ENCODE measurements at places on chromosomes 11 and 22.
A peak's percentile ranks its signal among the peaks of the same experiment; 100 is the strongest.

DNA sequence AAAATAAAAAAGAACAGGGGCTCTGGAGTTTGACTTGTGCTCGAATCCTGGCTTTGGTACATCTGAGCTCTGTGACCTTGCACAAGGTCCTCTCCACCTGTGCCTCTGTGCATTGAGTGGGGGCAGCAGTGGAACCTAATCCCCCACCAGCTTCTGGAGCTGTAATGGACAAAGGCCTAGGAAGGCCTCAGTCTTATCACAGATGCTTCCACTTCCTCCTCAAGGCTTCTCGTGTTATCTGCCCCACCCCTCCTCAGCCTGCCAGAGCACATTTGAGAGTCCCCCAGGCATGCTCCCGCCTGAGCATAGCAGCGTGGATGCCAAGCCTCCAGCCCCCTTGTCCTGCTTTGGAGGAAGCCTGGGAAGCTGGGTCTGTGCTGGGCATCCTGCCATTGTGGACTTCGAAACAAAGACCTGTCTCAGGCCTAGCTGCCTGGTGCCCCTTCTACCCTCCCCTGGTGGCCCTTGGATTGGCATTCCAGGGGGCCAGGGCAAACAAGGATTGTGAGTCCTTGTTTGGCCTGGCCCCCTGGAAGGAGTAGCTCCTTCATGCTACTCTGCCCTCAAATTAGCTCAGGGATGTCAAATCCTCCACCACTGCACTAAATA, 15.0 kb downstream of the SLC35E4 start:
- DNase-seq = no peak

DNA sequence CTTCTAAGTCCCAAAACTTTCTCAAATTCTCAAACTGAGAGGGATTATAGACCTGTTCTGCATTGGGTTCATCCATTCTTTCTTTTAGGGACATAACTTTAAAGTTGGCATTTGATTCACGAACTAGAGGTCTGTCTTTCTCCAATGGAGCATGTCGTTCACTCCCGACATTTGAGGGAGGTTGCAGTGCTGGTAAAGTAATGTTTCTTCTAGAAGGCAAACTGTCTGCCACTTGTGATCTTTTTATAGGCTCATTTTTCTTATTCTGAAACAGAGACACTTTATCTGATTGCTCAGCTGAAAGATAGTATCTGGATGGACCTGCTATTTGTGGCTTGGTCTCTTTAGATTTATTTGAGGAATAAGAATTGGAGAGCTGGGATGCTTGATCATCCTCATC, 40.4 kb upstream of the CCDC89 start:
- DNase-seq = no peak

DNA sequence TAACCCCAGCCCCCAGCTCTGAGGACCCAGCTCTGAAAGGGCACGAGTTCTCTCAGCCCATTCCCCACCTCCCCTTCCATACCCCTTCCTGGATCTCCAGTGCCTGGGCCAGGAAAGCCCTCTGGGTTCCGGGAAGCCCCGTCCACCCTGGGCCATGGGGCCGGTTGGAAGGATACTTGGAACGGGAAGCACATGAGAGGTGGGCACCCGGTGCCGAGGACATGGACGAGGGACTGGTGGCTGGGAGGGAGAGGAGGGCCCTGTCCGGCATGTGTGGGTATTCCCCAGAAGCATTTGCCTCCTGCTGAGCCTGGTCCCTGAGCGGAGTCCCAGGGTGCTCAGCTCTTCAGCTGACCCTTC, 5.2 kb upstream of the HINFP start:
- no peak for DNase-seq

- no peak for DNase-seq
Observed at GRCh38 chr11:94665116-94665659, 98.0 kb downstream of the PIWIL4 start.

GRCh38 chr22:35103761-35104160, 37.8 kb downstream of the ISX start:
- no peak for DNase-seq

GRCh38 chr11:34627197-34627596, 6.3 kb downstream of the EHF start:
- DNase-seq = no peak

- no peak for DNase-seq
Observed at GRCh38 chr11:19679952-19680828, 32.4 kb upstream of the NAV2 start.

DNA sequence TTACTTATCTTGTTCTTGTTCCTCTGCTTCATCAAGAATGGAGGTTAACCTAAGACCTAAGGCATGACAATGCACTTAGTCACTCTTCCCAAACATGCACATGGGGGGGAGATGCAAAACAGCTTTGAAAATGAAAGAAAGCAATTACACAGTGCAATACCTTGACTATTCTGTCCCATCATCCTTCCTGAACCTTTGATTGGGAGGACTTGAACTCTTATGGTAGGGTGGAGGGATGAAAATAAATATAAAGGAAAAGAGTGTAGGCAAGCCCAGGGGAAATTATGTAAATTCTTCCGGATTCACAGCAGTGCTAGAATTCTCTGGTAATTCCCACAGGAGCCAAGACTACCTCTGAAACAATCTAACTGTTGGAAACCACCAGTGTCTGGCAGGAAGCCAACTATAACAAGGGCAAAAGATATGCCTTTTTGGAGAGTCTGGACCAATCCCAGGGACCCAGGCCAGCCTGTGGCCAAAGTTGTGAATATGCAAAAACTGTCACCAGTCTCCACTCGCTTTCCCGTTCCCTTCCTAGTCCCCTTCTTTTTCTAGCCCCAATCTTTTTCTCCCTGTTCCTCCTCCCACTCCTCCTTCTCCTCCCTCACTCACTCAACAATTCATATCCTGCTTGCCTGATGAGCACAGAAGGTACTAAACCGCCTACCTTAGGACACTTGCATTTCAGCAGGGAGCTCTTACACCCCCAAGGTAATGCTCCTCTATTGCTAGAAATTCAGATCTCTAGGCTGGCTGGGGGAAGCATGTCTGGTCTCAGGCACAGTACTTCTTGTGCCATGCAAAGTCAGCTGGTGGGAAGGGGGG, 2.5 kb upstream of the RCN1 start:
- DNase-seq = no peak

GRCh38 chr11:35962369-35963138, 18.7 kb downstream of the LDLRAD3 start:
- DNase-seq = no peak

GRCh38 chr22:34324763-34325162, 404.5 kb upstream of the LARGE1 start:
- DNase-seq = no peak

GRCh38 chr22:38732251-38732815, 23.5 kb downstream of the SUN2 start:
- no peak for DNase-seq

DNA sequence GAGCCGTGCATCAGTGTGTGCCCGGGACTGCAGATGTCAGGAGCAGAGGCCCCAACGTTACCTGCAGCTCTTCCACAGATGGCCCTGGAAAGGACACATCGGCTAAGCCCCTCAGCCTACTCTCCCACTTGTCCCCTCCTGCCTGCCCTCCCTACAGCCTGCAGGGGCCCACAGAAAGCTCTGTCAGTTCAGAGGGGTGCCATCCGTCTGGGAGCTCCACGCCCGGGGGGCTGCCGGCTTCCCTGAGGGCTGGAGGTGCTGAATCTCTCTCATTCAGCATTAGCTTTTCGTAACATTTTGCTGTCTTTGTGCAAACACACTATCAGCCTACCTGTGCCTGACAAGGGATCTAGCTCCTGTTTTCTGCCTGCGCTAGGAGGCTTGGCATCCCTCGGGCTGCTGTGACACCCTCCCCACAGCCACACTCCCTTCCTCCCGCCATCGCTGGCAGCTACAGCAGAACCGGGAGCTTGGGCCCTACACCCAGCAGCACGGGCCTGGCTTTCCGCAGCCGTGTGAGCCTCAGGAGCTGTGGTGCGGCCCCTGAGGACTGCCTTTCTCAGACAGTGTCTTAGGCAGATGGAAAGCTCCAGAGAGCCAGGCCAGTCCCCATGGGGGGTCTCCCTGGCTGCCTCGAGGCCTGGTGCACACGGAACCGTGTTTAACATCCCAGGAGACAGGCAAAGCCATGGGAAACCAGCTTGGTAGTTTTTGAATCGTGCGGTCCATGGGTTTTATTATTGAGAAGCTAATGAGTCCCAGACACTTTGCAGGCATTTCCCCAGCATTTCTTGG, 198.3 kb upstream of the B3GAT1 start:
- DNase-seq = no peak

DNA sequence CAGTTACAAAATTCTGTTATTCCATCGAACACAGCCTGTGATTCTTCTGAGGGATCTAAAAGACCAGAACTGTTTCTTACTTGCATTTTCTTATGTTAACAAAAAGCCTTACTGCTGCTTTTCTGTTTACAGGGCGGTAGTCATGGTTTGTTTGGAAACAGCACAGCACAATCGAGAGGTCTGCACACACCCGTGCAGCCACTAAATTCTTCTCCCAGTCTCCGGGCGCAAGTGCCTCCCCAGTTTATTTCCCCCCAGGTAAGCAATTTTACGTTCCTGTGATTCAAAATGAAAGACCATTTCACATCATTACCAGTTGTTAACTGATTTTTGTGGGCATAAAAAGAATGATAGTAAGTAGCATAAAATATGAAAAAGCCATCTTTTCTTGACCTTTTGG, 60.8 kb upstream of the ADSL start:
- DNase-seq = no peak

GRCh38 chr11:69752890-69753289, 22.3 kb downstream of the FGF4 start:
- no peak for DNase-seq

- DNase-seq = no peak
Observed at GRCh38 chr22:33076343-33076742, 18.2 kb upstream of the SYN3 start.

DNA sequence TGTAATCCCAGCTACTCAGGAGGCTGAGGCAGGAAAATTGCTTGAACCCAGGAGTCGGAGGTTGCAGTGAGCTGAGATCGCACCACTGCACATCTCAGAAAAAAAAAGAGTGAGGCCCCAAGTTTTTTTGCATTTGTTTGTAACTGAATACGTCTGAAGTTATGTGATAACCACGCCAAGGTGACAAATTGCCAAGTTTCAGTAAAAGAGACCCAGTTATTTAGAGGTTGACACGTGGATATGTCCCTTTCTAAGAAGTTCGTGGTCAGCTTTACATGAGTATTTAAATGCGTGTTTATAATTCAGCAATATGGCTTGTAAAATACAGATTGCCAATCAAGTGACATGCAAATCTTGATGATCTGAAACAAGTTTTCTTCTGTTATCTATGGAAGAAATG, 8.0 kb downstream of the PPARA start:
- DNase-seq = no peak

GRCh38 chr11:83441601-83442000, 155.4 kb upstream of the CCDC90B start:
- no peak for DNase-seq

- DNase-seq = no peak
Observed at GRCh38 chr11:20594274-20595061, 4.9 kb upstream of the SLC6A5 start.

GRCh38 chr11:83922318-83922717, 636.2 kb upstream of the CCDC90B start:
- no peak for DNase-seq

DNA sequence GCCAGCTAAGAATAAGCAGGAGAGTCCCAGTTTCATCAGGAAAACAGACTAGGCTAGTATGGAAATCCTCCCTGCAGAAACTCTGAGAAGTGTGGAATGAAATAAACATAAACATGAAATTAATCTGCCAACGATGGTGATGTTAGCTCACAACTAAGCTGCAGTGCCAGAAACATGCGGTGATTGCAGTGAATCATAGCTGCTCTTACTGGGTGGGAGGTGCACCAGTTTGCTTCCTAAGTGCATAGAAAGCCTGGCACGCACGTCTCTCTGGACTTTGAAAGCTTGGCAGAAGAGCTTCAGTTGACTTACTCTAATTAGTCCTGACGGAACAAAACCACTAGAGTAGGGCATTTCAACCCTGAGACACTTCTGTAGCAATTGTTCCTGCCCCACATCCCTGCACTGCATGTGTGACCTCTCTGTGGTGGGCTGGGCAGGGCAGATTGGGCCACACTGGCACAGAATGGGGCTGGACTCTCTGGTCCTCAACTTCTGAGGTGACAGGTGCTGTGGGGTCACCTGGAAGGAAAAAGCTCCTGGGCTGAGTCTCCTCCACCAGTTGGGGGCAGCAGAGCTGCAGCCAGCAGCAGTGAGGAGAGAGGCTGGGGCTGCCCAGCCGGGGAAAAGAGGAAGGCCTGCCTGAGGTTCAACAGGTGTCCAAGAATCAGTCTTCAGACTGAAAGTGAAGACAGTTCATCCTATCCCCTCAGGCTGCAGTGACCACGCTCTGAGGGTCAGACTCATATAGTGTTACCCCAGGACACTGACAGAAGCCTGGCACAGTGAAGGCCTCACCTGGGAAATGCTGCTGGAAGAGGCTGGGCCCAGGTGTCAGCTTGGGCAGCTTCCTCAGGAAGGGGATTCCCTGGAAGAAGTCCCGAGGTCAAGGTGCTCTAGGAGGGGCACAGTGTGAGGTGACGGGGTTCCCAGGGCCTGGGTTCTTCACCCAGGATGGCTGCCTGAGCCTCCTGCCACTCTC, 40.5 kb downstream of the GGTLC2 start:
- DNase-seq = peak; percentile 62

- no peak for DNase-seq
Observed at GRCh38 chr22:45051946-45052345, 42.1 kb upstream of the PHF21B start.

GRCh38 chr11:62208785-62209144, 292 bp downstream of the SCGB2A1 start:
- no peak for DNase-seq

DNA sequence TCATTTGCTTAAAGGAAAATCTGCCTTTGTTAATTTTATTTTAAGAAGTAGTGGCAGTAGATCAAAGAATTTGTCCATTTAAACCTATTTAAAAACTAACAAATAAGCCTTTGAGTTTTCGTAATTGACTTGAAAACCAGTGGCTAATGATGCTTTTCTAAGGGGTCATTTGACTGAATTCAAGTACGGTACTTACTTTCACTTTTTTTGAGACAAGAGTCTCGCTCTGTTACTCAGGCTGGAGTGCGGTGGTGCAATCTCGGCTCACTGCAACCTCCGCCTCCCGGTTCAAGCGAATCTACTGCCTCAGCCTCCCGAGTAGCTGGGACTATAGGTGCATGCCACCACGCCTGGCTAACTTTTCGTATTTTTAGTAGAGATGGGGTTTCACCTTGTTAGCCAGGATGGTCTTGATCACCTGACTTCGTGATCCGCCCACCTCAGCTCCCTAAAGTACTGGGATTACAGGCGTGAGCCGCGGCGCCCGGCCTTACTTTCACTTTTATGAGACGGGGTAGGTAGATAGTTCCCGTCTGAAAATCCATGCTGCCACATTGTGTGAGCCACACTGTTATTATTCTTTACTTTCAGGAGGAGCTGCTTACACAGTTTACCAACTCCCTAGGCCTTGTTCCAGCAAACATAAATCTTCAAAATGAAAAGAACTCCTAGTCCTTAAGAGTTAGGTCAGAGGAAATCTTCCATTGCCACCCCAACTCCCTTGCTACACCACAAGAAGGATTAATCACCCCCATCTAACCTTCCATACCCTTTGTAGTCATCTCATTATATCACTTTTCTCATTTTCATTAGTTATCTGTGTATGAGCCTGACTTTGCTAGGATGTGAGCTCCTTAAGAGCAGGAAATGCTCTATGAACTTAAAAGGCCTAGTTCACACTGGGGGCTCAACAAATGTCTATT, 926.6 kb upstream of the CCDC90B start:
- DNase-seq = no peak

GRCh38 chr22:38135133-38135706, 24.7 kb upstream of the BAIAP2L2 start:
- no peak for DNase-seq

GRCh38 chr22:43385770-43386641, 25.8 kb upstream of the MPPED1 start:
- peak; percentile 89 for DNase-seq

- DNase-seq = peak; percentile 61
Observed at GRCh38 chr11:133834682-133835592, 10.4 kb downstream of the SPATA19 start.

Data from activated effector memory CD4-positive, alpha-beta T cell treated with anti-CD3 and anti-CD28 coated beads, Interleukin-2, amount 50 U/mL, for 16 hours (primary cell).